ENCODE measurements at places on chromosomes 5 and 9. TPM values are rescaled to one million over a fixed set of nuclear protein-coding genes. Genes with fewer than 3 reads are reported as not detected.

IL9 gene
- not detected for total RNA-seq

CACFD1 gene
- total RNA-seq: 27.0 TPM

CCNI2 gene
- not detected for total RNA-seq

PFN3 gene
- not detected for total RNA-seq
